ENCODE measurements at places on chromosomes 11 and 22. TPM values are rescaled to one million over a fixed set of nuclear protein-coding genes. Genes with fewer than 3 reads are reported as not detected.

DNA sequence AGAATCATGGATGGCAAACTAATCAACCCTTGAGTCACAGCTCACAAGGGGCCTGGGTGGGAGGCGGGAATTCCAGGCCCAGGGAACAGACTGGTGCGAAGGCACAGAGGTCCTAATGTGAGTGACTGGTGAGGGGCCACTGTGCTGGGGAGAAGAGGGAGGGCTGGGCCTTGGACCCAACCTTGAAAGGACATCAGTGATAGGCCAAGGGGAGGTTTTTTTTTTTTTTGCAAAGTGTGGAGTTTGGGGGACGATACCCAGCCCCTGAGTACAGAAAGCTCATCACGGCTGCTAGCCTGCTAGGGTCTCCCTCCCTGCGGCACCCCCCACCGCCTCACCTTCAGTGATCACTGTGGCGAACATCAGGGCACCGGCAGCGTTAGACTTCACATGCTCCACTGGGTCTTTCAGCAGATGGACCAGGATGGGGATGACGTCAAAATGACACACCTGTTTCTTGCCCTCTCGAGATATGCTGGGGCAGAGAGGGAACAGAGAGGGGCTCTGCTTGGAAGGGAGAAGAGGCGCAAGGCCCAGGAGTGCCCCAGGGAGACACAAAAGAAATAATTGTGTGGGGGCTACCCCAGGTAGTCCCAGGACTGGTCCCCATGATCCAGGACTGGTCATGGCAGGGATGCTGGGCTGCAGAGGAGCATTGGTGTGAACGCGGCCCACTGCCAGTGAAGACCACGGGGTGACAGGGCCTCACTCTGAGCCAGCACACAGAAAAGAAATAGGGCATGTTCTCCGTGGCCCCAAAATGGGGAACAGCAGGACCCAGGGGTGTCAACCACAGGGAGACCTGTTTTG is 8.6 kb upstream of the GNAZ start:
- no peak for DNase-seq

DNA sequence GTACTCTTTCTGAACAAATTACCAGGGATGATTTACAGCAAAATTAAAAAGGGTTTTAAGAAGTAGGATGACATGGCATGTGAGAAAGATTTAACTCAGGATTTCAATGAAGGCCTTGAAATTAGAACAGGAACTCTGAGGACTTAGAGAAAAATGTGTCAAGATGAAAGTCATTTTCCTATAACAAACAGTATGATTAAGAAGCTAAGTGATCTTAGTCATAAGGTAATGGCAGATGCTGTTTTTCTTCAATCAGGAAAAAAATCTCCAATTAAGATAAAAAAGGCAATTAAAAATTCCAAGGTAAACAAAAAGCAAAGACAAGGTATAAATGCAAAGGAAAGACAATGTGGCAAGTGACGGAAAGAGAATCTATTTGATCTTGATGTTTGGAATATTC is 73.5 kb downstream of the GAB2 start:
- no peak for DNase-seq

- no peak for DNase-seq
These were observed 1246.1 kb upstream of the TENM4 start for GRCh38 chr11:80686889-80687288.

GRCh38 chr11:2577031-2577990 is 122.5 kb downstream of the KCNQ1OT1 start:
- no peak for DNase-seq

GRCh38 chr11:126214441-126214840 is 2.9 kb downstream of the FAM118B start:
- no peak for DNase-seq

DNA sequence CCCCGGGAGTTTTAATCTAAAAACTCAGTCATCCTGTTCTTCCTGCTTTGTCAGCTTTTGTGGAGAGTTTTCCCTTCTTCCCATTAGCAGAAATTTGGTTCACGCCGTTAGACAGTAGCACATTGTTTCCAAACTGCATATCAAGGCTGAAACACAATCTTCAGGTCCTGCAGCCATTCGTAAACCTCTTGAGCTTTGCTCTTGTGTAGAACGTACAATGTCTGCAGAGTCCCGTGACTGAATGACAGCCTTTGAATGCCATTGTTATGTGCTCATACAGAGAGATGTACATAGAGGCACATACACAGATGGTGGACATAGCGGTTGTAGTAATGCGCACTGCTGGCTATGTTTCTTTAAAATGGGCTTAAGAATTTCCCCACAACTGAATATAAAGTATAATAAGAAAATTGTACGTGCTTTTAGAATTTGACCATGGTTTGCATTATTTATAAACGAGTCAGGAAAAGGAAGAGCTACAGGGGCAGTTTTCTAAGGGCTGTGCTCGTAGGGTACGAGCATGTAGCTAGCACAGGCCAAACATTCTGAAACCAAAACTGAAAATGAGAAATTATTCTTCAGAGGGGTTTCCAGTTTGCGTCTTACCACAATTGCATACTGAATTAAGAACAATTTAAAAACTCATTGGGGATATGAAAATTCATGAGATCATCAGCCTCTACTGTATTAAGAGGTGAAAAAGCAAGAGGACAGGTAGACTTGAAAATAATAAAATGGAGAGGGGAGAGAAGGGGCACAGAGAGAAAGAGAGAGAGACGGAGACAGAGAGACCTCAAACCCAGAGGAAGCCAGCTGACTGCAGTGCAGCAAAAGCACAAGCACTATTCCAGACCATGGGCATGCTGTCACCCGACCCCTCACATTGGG is 310.1 kb downstream of the CADM1 start:
- DNase-seq: no peak

DNA sequence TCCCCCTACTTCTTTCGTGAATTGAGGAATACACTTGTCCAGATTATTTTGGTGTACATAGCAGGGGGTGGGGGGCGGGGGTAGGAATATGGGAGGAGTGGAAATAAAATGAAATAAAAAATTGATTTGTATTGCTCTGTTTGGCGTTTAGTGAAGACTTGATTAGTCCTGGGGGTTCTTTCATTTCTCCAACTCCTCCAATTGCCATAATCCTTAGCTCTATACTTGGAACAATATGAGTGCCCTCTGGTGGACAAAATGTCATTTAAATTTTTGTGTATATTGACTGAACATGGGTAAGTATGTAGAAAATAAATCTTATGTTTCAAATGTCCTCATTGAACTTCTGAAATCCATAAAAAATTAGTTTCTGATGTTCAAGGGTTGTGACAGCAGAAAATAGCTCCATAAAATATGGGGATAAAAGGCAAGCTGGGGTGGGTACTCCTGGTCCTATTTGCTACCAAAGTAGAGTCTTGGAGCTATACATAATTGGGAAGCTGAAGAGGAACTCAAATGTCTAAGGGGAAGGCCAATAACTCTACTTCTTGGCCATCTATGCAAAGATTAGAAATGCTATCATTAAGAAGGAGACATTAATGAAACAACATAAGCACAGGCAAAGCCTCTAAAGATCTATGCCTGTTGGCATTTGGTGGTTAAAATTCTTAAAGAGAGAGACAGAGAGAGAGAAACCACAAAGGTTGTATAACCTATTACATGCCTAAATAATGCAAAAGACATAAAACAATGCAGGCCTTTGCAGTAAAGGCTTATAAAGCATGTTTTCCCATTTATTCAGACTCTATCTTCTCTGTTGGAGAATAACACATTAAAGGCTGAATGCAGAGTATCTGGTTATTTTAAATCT is 421.6 kb downstream of the METTL15 start:
- DNase-seq: no peak

- no peak for DNase-seq
These were observed 31.9 kb downstream of the RRAS2 start for GRCh38 chr11:14327116-14327515.

GRCh38 chr11:125270711-125271110 is 106.2 kb downstream of the PKNOX2 start:
- DNase-seq: no peak

GRCh38 chr11:100637706-100638105 is 49.4 kb upstream of the ARHGAP42 start:
- DNase-seq: no peak

- DNase-seq: no peak
These were observed 11.0 kb downstream of the DDB2 start for GRCh38 chr11:47225552-47226400.

Gene GNAZ
- total RNA-seq: 14.1 TPM

Gene DEUP1
- total RNA-seq: 0.84 TPM

Data from tibial nerve (tissue), 4 donors.